Suppressor macrophage treated with lipopolysaccharide for 4 hours (primary cell): ENCODE measurements at places on chromosomes 2 and 18.

DNA sequence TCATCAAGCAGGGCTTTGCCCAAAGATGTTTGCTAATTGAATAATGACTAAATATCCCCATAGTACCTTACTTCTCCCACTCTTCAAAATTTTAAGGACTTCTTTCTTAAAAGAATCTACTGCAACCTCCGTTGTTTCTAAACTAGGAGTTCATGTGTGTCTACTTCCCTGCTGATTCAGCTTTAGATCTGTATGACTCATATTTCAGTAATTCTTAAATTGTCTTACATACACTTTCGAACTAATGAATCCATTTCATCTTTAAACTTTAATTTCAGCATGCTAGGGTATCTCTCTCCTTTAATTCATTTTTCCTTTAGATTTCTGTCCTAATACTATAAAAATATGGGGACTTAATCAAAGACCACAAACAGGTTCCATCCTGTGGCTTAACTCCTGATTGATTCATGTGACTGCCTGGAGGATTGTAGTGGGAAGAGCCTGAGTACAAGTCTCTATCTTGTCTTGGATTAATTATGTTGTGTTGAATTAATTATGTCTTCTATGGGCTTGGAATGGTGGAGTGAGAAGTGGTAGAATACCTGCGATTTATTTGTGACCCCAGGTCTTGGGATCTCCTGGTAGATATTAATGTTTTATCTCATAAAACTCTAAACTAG is 24.9 kb upstream of the COL5A2 start:
- DNase-seq: no peak

- no peak for DNase-seq
Observed at GRCh38 chr18:45084206-45084605, 403.5 kb downstream of the SETBP1 start.

DNA sequence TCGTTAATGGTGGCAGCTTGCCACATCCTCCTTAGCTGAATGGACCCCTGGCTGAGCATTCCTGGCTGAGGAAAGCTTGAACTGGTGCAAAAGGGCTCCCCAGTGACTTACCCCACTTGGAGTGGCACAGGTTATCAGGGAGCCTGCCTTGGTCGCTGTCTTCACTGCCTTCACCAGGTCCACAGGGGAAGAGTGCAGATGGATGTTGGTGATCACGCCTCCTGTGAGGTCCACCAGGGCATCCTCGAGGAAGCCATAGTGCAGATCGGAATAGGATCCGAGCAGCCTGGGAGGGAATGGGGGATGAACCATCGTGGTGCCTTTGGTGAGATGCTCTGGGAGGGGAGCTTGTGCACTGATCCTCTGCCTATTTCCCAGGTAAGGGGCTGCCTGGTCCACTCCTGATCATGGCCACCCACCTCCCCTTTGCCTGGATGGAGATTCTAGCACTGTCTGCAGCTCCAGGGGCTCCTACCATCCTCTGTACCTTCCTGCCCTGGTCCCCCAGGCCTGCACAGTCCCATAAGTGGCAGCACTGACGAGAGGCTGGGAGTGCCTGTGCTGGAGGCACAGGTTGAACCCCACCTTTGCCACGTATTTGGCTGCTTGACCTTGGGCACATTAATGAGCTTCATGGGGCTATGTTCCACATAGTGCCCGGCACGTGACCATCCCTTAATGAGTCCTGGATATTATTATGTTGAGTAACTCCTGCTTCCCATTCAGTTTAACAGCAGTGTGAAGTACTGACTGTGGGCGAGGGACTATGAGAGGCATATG is 43.0 kb downstream of the CAPN13 start:
- DNase-seq: no peak

- DNase-seq: no peak
Observed at GRCh38 chr2:226790431-226790830, 9.2 kb downstream of the IRS1 start.

DNA sequence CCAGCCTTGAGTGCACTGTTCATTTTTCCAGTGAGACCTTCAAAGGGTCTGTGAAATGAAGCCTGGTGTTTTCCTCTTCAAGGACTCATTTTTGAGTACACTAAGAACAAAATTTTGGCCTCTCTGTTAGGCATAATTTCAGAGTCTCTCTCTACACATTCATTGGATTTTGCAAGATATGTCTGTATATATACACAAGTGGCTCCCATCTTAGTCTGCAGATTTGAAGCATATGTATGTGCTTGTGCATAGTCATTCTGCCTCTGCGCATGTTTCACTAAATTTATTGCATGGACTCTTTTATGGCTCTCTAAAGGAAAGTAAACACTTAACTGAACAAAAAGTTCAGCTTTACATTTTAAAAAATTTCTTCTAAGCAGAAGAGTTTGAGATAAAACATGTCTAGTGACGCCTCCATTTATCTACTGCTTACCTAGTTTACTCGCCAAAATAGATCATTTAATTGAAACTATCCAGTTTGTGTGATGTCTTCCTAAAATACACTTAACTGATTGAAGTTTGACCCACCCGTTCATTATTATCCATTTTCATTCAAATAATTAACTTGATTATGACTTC is 145.9 kb downstream of the FMNL2 start:
- DNase-seq: no peak
